ENCODE measurements at places on chromosomes 3 and 15. TPM values are rescaled to one million over a fixed set of nuclear protein-coding genes. Genes with fewer than 3 reads are reported as not detected.

- peak; percentile 70 for DNase-seq
Observed at GRCh38 chr3:30751610-30752299, 142.7 kb downstream of the GADL1 start.

GRCh38 chr3:52025453-52025852, 29.8 kb upstream of the RPL29 start:
- peak; percentile 91 for DNase-seq

GRCh38 chr3:140552898-140553297, 125.0 kb upstream of the TRIM42 start:
- no peak for DNase-seq

DNA sequence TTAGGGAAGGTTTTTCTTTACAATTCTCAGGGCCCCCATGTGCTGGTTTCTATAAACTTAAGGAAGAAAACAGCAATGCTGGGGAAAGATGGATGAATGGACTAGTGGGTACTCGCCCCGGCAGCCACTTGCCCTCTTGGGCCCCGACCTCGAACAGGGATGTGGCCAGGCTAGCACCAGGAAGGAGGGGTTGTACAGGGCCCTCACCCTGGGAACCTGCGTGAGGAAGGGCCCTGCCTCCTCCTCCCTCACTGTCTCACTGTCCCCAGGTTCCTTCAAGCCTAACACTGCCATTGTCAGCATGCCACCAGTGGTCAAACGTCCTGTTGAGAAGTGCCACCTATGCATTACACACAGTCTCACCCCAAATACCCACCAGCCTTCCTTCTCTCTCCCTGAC, 9.1 kb downstream of the ADAMTS17 start:
- DNase-seq, result no peak

DNA sequence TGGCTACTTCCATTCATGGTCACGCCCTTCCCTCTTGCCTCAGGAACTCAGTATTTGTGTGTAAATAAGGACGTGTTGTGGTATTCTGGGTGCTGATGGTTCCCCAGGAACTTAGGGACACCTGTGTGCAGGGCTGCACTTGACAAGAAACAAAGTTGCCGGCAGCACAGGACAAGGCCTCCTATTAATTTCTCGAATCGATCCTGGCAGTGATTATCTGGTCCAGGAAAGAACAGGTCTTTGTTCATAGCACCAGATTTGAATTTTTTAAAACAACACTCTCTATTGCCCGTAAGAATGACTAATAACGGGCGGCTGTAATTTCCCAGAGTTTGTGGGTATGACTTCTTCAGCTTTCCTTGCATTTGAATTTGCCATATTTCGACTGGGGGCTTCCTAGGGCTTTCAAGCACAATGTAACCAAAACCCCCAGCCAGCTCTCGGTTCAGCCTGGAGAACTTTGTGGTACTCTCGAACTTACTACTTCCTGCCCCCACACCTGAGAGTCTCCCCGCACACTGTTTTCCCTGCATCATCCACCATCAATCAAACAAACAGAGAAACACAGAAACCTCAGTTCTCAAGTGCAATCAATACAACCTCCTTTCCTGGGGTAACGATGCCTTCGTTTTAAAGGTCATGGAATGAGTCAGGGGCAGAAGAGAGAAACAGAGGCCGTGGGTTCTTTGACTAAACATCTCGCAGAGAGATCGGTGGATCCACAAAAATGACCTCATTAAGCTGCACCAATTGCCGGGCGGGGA, 241.7 kb upstream of the ICE2 start:
- DNase-seq, result no peak

GRCh38 chr3:99774467-99774866, 43.2 kb upstream of the CMSS1 start:
- DNase-seq, result no peak

The TRNT1 gene
- 31.0 TPM for total RNA-seq

The SCG5 gene
- total RNA-seq, result 0.44 TPM

The NBEAL2 gene
- 14.2 TPM for total RNA-seq

All from lung microvascular endothelial cell (primary cell).